ENCODE measurements at places on chromosomes 6 and 20.

GRCh38 chr20:3635346-3635745 lies 27.9 kb downstream of the GFRA4 start:
- no peak for DNase-seq

GRCh38 chr20:25053255-25054031 lies 4.5 kb downstream of the ACSS1 start:
- DNase-seq = peak; percentile 82

GRCh38 chr6:26164120-26164505 lies 76.9 kb downstream of the HFE start:
- DNase-seq = no peak

- no peak for DNase-seq
These were observed 222.5 kb downstream of the SYNDIG1 start for GRCh38 chr20:24691901-24692351.

DNA sequence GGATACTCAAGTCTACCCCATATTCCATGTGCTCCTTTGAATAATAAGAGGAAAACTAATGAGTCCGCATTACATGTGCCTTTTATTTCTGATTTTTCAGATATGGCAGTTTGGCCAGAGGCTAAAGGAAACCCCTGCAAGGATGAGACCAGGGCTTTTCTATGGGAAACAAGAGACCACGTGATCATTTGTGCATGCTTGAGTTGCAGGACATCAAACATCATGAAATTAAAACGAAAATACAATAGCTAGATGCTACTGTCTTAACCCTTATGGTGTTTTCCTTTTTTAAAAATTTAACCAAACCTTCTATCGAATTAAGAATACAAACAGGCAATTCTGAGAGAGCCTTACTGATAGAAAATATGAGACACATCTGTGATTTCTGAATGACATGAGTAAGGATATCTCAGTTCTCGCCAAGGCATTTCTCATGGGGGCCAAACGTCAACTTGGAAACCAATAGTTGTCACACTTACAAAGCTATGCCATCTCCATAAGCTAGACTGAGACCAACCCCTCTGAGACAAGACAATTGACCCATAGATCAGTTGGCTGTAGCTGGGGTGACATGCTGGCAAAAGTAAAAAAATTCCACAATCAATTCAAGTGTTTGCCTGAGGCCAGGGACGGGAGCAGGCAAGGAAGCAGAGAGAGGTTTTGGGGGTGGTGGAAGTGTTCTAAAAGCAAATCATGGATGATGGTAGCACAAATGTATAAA lies 52.8 kb downstream of the RIPOR2 start:
- DNase-seq = no peak

DNA sequence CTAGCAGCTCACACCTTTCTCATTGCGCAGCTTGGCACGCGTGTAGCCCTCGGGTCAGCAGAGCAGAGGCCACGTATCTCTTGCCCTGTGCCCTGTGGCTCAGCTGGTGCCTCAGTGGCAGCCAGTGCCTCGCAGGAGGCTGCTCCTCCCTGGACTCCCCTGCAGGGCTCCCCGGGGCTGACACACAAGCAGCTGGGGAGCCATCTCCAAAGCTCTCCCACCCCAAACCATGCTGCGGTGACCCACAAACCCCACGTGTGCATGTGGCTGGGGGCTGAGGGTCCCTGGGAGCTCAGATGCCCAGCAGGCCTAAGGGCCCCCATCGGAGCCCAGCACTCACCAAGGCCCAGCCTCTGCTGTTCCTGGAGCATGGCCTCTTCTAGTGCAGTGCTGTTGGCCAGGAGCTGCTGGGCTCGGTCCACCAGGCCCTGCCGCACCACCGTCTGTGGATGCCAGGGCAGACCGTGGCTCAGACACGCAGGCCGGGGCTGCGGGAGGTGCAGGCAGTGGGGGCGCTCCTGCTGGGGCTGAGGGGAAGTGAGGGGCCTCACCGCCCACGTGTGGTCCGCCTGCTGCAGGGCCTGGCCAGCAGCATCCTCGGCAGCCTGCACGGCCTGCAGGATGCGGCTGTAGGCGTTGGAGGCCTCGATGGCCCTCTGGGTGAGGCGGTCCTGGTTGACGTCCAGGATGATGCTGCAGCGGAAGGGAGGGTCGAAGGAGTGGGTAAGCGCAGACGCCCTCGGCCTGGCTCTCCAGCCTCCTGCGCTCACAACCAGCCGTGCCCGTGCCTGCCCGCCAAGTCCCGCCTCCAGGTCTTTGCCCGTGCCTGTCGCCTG lies 13.8 kb downstream of the ADRM1 start:
- no peak for DNase-seq

DNA sequence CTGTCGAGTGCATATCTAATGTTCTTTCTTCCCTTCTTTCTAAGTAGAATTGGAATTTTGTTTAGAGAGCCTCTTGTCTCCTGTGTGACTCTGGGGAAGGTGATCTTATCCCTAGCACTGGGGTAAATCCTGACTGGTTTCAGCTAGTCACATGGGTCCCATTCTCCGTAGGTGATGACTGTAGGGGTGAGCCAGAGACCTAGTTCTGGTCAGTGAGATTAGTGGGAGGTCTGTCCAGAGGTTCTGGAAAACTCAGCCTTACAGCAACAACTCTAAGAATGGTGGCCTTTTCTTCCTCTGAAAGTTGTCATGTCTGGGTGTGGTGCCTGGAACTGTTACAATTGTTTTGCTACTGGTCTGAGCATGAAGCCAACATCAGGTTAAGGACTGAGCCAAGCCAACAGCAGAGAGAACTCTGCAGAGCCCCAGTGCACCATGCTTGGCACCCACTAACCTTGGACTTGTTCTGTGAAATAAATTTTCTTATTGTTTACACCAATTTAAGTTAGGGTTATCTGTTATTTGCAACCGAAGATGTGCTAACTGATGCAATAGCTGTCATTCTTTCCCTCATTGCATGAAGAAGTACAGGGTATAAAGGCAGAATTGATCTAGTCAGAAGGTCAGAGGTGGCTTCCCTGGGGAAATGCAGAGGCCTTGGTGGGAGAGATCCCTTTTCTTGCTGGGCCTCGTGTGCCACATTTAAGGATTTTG lies 56.8 kb upstream of the TULP4 start:
- DNase-seq = no peak

DNA sequence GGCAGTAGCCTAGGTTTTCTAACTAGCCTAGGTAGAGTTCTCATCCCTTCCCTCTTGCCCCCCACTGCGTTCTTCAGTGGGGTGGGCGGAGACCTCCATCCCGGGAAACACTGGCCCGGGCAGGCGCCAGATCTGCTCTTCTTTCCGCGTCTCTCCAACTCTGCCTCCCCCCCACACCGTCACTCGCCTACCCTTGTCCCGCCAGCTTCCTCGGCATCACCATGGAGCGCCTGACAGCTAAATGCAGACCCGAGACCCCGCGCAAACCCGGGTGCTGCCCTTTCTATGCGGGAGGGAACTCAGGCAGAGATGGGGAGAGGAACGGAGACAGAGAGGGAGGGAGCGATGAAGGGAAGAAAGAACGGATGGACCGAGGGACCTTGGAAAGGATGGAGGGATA lies 1494.8 kb upstream of the DEFB115 start:
- DNase-seq = no peak

- DNase-seq = no peak
These were observed 81.4 kb downstream of the TCP11 start for GRCh38 chr6:35059596-35060345.

- DNase-seq = no peak
These were observed 2.2 kb upstream of the OXT start for GRCh38 chr20:3068986-3069900.

GRCh38 chr20:50957276-50957675 lies 1.1 kb downstream of the DPM1 start:
- DNase-seq = no peak

GRCh38 chr20:47729472-47729871 lies 55.8 kb downstream of the SULF2 start:
- DNase-seq = no peak

- DNase-seq = peak; percentile 70
These were observed 36.5 kb upstream of the RFPL4B start for GRCh38 chr6:112310439-112311125.

DNA sequence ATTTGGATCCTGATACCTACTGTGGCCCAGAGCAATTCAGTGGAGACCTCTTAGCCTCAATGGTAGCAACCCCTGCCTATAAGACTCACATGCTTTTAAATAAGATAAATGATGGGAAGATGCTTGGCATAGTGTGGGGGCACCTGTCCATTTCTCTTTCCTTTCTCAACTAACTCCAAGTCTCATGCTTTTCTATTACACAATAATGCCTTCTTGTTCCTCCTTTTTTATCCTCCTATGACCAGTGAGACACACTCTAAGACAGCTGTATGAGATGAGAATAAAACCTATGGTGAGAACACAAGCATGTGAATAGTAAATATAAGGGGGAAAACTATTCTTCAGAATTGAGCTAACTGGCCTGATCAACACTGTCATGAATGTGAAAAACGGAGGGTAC lies 147.0 kb upstream of the STXBP5 start:
- no peak for DNase-seq

GRCh38 chr6:125524356-125524755 lies 222.6 kb upstream of the HDDC2 start:
- no peak for DNase-seq

GRCh38 chr6:166958926-166959861 lies 2.8 kb upstream of the RNASET2 start:
- no peak for DNase-seq

GRCh38 chr6:11930240-11930639 lies 81.9 kb upstream of the HIVEP1 start:
- DNase-seq = no peak

DNA sequence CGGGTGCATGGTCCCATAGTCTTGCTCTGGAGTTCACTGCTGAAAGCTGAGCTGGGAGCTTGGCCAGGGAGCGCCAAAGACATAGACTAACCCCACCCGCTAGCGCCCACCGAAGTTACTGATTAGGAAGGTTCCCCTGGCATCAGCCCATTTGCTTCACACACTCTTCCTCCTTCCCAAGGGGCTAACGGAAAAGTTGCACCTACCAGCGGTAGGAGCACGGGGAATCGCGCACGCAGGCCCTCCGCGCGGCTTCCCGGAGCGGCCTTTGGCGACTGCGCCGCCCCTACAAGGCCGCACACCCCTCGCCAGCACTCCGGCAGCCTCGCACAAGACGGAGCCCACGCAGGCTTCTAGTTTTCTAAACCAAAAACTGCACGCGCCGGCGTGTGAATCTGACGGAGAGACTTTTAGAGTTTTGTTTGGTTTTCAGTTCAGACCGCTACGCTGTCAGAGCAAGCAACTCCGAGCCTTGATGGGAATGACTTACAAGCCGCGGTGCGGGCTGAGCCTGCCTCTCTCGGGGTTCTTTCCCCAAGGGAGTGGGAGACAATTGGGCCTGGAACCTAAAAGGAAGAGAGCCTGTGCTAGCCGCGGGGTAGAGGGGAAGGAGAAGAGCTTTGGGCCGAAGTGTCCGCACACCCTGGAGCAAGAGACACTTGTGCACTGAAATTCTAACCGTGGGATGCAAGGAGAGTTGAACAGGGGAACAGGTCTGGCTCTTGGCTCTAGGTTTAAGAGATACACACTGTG lies 891 bp upstream of the POU3F2 start:
- no peak for DNase-seq

- no peak for DNase-seq
These were observed 290.9 kb upstream of the TSHZ2 start for GRCh38 chr20:52681288-52681687.

- peak; percentile 34 for DNase-seq
These were observed 41.8 kb upstream of the DOK5 start for GRCh38 chr20:54433636-54434035.

DNA sequence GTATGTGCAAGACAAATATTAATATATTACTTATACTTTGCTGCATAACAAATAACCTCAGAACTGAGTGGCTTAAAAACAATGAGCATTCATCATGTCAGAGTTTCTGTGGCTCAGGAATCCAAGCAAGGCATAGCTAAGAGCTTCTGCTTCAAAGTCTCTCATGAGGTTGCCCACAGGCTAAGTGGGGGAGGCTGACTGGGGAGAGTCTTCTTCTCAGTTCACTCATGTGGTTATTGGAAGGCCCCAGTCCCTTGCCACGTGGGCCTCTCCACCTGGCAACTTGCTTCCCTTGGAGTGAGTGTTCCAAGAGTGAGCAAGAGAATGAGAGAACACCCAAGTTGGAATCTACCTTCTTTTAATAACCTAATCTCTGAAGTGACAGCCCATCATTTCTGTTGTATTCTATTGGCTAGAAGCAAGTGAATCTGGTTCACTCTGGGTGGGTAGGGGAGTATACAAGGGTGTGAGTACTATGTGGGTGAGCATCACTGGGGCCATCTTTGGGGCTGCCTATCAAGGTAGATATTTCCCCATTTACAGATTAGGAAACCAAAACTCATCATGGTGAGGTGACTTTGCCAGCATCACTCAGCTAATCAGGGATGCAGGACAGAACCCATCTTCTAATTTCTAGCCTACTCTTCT lies 36.0 kb downstream of the DNAH8 start:
- DNase-seq = no peak

DNA sequence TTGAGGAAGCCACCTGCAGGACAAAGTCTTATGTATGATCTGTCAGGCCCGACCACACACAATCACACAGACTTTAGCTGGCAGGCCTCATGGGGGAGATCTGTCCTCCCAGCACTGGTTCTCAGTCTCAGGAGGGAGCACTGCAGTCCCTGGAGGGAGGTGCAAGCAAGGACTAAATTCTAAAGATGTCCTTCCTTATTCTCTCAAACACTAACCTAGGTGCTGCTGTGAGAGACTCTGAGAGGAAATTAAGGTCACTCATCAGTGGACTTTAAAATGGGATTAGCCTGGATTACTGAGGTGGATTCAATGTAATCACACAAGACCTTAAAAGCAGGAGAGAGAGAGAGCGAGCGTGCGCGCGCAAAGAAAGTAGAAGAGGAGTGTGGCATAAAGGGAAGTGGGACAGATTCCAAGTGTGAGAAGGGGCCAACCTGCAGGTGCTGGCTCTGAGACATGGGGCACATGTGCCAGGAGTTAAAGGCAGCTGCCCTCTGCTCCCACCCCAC lies 14.3 kb downstream of the GLO1 start:
- no peak for DNase-seq

- no peak for DNase-seq
These were observed 521.1 kb downstream of the UTRN start for GRCh38 chr6:144806222-144806621.

DNA sequence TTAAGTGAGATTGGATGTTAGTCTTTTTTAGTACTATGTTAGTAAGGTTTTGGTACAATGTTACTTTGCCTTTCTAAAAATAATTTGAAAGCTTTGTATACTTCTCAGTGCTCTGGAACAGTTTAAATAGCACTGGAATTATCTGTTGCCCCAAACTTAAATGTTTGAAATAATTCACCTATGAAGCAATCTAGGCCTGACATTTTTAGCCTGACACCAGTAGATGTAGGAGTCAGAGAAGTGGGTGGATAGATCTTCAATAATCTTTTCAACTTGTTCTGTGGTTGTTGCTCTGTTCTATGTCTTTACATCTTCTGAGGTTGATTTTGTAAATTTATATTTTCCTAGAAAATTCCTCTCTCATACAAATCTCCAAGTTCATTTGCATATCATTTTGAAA lies 103.1 kb upstream of the ADGRF1 start:
- DNase-seq = no peak
